ENCODE measurements at places on chromosomes 5 and 9.

- DNase-seq: no peak
Measured at GRCh38 chr5:18534119-18534518, 899.9 kb downstream of the TAF11L14 start.

DNA sequence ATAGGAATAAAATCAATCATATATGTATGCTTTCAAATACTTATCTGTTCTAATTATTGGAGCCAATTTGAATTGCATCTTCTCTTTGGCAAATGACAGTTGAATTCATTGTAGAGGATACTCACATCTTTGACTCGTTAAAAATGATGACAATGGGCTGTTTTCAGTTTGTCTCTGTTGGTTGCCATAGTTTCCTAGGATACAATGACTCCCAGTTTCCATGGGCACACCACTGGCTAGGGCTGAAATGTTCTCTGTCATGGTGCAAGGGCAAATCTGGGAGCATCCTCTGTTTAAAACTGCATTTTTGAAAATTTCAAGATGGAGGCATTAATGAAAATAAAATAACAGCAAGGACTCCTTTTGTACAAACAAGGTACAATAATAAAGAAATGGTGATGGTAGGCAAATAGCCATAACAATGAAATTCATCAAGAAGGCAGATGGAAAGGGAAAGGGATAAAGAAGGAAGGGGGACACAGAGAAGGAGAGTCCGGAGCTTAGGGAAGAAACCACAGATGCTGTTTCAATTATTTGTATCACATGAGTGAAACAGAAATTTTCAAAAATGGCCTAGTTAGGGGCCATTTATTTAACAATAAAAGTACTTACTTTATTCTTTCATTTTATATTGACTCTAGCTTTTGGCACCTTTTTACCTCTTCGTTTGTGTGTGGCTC, 378.8 kb upstream of the SEMA6A start:
- no peak for DNase-seq

GRCh38 chr5:146394486-146394885, 52.6 kb upstream of the TCERG1 start:
- DNase-seq: no peak

- DNase-seq: no peak
Measured at GRCh38 chr9:77893706-77894105, 137.9 kb downstream of the GNAQ start.

GRCh38 chr9:106035806-106036205, 341.5 kb downstream of the TMEM38B start:
- no peak for DNase-seq

- no peak for DNase-seq
Measured at GRCh38 chr5:174329738-174330137, 284.2 kb downstream of the NSG2 start.

DNA sequence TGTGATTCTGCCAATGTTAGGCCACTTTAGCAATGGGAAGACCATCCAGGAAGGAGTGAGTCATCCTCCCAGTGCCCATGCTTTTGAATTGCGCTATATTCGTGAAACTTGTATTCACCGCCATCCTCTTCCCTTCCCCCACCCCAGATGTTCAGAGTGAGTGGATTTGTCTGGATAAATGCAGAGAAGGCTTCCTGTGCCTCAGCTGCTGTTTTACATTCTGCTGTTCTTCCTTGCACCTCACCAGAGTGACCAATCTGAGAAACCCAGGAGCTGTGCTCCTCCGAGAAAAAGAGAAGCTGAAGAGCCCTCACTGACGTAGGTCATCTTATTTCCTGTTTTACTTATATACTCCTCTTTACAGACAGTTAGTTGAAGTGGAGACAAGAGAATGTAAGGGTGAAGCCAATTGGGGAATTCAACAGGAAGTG, 24.6 kb upstream of the SVEP1 start:
- no peak for DNase-seq

DNA sequence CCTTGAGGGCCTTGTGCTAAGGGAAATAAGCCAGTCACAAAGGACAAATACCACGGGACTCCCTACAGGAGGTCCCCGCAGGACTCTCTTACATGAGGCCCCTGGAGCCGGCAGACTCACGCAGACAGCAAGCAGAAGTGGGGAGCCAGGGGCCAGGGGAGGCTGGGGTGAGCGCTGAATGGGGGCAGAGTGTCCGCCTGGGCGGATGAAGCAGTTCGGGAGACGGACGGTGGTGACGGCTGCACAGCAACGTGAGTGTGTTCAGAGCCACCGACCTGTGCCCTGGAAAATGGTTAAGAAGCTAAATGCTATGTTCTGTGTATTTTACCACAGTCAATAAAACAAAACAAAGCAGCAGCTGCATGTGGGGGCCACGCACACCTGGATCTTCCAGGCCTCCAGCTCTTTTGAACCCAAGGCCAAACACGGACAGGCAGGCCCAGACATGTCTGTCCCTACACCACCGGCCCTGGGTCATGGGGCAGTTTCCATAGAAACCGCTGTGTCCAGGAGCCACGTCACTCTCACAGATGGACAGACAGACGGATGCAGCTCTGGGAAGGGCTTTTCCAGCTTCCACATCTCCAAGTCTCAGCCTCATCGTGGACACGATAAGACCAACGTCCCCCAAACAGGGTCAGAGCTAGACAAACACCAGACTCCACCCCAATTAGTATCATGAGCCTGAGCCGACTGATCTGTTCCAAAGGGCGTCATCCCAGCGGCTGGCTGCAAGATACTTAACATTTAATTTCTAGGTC, 103.9 kb downstream of the VAV2 start:
- no peak for DNase-seq

- DNase-seq: peak; percentile 56
Measured at GRCh38 chr5:137619191-137619870, 116.6 kb downstream of the KLHL3 start.

DNA sequence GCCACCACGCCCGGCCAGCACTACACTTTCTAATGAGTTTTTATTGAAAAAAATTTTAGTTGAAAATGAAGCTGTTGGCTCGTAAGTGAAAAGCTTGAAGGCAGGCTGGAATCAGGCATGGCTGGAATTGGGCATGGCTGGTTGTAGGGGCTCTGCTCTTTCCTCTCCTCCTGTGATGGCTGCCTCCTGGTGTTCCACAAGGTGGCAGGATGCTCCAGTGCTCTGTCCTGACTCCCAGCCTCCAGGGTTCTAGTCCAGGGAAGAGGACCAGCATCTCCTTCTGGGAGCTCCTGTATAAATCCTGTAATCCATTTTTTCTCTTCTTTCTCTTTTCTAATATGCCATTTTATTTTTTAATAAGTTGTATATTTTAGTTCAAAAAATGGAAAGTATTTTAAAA, 57.2 kb upstream of the DHFR start:
- DNase-seq: peak; percentile 53

DNA sequence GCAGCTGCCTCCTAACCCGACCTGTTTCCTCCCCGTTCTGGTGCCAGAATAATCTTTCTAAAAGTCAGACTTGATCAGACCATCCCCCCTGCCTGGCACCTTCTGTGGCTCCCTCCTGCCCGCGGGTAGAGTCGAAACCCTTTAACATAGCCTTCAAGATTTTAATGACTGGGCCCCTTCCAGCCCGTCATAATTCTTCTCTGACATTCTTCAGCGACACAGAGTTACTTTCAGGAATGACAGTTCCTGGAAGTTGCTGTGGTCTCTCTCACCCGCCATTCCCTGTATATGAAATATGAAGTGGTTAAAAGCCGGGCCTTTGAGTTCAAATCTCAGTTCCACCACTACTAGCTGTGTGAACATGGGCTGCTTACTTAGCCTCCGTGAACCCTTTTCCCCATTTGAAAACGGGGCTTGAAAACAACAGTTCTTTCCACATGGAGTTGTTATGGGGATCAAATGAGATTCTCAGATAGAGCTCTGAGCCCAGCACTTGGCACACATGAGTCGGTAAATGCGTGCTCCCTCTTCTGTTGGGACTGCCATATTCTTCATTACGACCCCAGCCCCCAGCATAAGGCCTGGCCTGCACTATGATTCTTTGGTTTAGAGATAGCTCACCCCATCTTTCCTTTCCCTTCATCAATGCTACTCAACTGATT, 737 bp downstream of the NANS start:
- no peak for DNase-seq

GRCh38 chr5:912280-913091, 19.8 kb downstream of the TRIP13 start:
- peak; percentile 90 for DNase-seq

DNA sequence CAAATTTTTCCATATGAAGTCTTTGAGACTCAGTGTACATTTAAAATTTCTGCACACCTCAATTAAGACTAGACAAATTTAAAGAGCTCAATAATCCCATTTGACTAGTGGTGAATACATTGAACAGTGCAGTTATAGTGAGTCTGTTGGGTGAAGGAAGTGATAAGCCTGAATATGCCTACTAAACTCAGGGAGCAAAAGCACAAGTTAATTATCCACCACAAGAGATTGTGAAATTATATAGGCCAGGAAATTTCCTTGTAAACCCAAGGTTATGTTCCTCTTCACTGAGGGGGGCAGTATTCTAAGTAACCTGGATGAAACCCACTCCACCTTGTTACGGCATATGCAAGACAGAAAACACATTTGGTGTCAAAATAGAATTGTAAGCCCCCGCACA, 612.9 kb upstream of the DAB2 start:
- DNase-seq: no peak

All from urothelium cell line (cell line).